ENCODE measurements at places on chromosomes 7 and 10. TPM values are rescaled to one million over a fixed set of nuclear protein-coding genes. Genes with fewer than 3 reads are reported as not detected.

The KLHDC10 gene
- total RNA-seq: 14.8 TPM

The TMEM229A gene
- total RNA-seq: 0.80 TPM

The PPP1R3A gene
- total RNA-seq: not detected

The KLLN gene
- total RNA-seq: 0.62 TPM

The CPA5 gene
- not detected for total RNA-seq

The GLCCI1 gene
- 15.5 TPM for total RNA-seq

The ARPC1A gene
- 168 TPM for total RNA-seq

The ITGA8 gene
- total RNA-seq: not detected

The SFMBT2 gene
- total RNA-seq: 7.4 TPM

The SKAP2 gene
- total RNA-seq: 2.5 TPM

GRCh38 chr10:64732372-64732957, 1211.3 kb downstream of the REEP3 start:
- H3K27me3 ChIP-seq: no peaks in the 10 kb centered on the region
- no peak overlapping the region for H3K4me3 ChIP-seq
- H3K36me3 ChIP-seq: peaks cover 4% of the 10 kb centered on the region
- H3K27ac ChIP-seq: no peak overlapping the region
- DNase-seq: no peak

- H3K4me3 ChIP-seq: no peak overlapping the region
- DNase-seq: no peak
- H3K36me3 ChIP-seq: no peaks in the 10 kb centered on the region
- H3K27me3 ChIP-seq: no peaks in the 10 kb centered on the region
Measured at GRCh38 chr7:109503421-109503820, 933.7 kb downstream of the DNAJB9 start.

DNA sequence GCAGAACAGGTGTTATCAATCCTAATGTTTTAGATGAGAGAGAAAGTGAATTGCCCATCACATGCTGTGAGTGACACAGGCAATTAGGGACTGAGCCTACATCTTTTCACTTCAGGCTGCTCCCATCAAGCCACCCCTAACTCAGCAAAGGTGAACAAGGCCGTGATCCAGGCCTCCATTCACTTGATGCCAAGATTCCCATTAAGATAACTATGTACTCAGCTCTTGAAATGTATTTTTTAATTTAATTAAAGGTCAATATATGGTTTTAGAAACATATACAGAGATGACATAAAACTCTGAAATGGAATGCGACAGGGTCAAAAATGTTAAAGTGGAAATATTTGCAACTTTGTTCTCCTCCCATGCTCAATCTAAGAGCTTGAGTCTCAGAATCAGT, 27.9 kb upstream of the UBE2H start:
- H3K4me3 ChIP-seq: no peak overlapping the region
- H3K4me1 ChIP-seq: peaks cover 4% of the 10 kb centered on the region
- no peaks in the 10 kb centered on the region for H3K27me3 ChIP-seq
- no peaks in the 10 kb centered on the region for H3K36me3 ChIP-seq
- H3K27ac ChIP-seq: no peak overlapping the region
- no peak for DNase-seq

- no peaks in the 10 kb centered on the region for H3K27me3 ChIP-seq
- H3K36me3 ChIP-seq: no peaks in the 10 kb centered on the region
- DNase-seq: no peak
- H3K4me1 ChIP-seq: no peaks in the 10 kb centered on the region
- H3K4me3 ChIP-seq: no peak overlapping the region
- H3K27ac ChIP-seq: no peak overlapping the region
Measured at GRCh38 chr10:20993830-20994527, 96.9 kb upstream of the NEBL start.

DNA sequence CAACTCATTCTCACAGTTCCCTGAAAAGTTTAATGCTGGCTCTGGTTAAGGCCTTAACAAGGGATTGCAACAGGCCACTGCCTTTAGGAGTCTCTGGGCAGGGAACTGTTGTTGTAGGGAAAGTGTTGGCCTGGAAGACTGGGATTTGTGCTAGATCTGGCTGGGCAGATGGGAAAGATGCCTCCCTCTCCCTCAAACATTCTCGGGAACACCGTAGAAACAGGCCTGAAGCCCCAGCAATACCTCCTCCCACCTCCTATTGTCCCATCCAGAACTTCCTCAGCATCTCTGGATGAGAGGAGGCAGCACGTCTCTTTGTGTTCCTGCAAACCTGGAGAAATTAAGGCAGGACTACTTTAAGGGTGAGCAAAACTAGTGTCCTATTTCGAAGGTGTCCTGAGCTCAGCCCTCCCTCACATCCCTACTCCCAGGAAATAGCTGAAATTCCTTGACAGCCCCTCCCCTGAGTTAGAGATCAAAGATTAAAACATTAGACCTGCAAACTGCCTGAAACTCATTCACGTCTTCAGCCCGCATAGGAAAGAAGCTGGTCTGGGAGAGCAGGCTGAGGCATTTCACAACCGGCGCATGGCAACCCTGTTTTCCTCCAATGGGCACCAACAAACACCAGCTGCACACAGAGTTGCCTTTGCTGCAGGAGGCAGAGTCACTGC, 10.9 kb upstream of the MAP3K8 start:
- peak overlapping the region; percentile 83 for H3K27ac ChIP-seq
- H3K36me3 ChIP-seq: no peaks in the 10 kb centered on the region
- peaks cover 34% of the 10 kb centered on the region for H3K4me1 ChIP-seq
- 0 out of 2 replicates have a peak overlapping the region, but pooled peaks have one; percentile 24 for H3K4me3 ChIP-seq
- H3K27me3 ChIP-seq: no peaks in the 10 kb centered on the region
- peak; percentile 89 for DNase-seq

DNA sequence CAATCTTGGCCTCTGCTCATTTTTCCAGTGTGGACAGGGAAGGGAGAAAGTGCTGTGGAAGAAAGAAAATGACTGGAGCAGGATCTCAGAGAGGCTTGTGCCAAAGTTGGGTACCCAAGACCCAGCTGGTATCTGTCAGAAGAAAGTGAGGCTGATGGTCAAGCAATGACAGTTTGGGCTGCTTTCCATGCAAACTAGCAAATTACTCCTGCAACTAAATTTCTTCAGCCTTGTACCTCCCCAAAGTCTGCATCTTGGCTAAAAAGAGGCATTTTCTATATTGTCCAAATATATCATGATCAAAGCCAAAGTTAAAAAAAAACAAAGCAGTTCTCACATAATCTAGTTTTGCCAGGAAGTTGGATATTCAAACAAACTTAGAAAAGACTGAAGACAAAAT, 208.5 kb upstream of the FRMD4A start:
- no peaks in the 10 kb centered on the region for H3K36me3 ChIP-seq
- H3K27ac ChIP-seq: no peak overlapping the region
- H3K27me3 ChIP-seq: no peaks in the 10 kb centered on the region

GRCh38 chr10:119597405-119598186, 832 bp upstream of the TIAL1 start:
- peaks cover 4% of the 10 kb centered on the region for H3K36me3 ChIP-seq
- H3K4me3 ChIP-seq: peak overlapping the region; percentile 58
- peaks cover 19% of the 10 kb centered on the region for H3K4me1 ChIP-seq
- peak overlapping the region; percentile 89 for H3K27ac ChIP-seq

Data from GM23338 (cell line).